ENCODE measurements at places on chromosomes 6 and 20.

GRCh38 chr6:23559587-23560343 is 566.2 kb upstream of the NRSN1 start:
- no peak for DNase-seq

GRCh38 chr6:149924206-149924932 is 1.4 kb upstream of the RAET1G start:
- no peak for DNase-seq

GRCh38 chr6:169824848-169825557 is 73.6 kb downstream of the ERMARD start:
- no peak for DNase-seq

- DNase-seq: no peak
These were observed 90.7 kb downstream of the CDC5L start for GRCh38 chr6:44478158-44478557.

DNA sequence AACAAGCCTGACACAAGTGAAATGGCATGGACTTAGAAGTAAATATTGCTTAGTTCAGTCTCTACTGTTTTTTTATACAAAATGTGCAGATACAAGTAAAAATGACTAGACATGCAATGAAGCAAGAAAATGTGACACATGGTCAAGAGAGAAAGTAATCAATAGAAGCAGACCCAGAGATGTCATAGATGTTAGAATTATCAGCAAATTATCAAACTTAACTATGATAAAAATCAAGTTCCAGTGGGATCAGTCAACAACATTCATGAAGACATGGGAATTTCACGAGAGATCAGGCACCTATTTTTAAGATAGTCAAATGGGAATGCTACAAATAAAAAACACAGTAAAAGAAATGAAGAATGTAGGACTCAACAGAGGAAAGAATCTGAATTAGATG is 267.0 kb downstream of the SLC35F1 start:
- no peak for DNase-seq

DNA sequence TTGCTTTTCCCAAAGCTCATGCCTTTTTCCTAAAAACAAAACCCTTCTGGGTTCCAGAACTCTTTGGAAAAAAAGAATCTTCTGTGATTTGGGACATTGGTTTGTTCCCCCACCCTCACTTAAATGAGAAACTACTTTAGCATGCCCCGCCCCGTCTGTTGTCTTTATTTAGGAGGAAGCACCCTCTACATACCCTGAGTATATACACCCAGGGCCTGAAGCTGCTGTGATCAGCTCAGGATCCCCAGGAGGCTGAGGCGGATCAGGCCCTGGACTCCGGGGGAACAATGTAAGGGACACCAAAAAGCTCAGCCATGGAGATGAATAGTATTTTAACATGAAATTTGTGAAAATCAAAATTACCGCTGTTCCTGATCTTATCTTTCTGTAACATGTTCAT is 1.4 kb downstream of the BCAS1 start:
- no peak for DNase-seq

GRCh38 chr20:55515832-55516231 is 489.5 kb downstream of the CBLN4 start:
- no peak for DNase-seq

- no peak for DNase-seq
These were observed 42.0 kb downstream of the MAPK14 start for GRCh38 chr6:36069573-36069972.

GRCh38 chr6:49550492-49551077 is at the start of gene C6orf141:
C6orf141 (plus strand) TSS chr6:49550668; CDS start chr6:49550793, 125 bp downstream.
- peak; percentile 11 for DNase-seq

- no peak for DNase-seq
These were observed 153.1 kb downstream of the GMPR start for GRCh38 chr6:16391451-16391912.

DNA sequence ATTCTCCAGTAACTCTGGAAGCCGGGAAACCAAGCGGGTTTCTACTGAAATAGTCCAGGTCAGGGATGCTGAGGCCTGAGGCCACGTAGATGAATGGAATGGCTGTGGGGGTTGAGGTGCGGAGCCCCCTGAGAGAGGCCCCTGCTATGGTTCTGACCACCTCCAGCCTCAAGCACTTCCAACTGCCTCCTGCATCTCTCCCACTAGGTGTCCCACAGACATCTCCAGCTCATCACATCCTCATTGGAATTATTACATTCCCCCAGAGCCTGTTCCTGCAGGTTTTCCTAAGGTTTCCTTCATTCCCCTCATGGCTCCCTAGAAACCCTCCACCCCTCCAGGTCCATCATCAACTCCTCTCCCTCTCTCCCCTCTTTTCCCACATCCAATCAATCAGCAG is 48.7 kb downstream of the UNC5CL start:
- DNase-seq: no peak

DNA sequence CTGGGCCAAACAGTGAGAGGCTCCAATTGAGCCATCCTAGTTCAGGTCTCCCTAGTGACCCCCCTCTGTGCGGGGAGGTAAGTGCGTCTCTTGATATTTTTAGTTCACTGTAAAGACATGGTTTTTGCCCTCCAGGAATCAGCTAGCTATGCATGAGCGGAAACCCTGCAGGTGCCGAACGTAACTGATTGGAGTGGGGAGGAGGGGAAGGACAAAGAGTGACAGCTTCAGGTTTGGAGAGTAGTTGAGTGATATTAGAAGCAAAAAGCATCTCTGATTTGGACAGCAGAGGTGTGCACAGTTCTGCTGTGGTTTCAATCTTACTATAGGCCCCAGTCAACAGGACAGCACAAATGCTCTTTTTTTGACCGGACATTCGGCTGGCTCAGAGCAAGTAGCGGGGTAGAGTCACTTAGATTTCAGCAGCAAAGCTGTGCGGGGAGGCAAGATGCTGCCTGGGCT is 31.8 kb downstream of the TBC1D7 start:
- no peak for DNase-seq

GRCh38 chr6:149284904-149285303 is 32.6 kb upstream of the TAB2 start:
- no peak for DNase-seq

GRCh38 chr6:30163090-30163917 is at the start of gene TRIM15:
TRIM15 (plus strand) TSS chr6:30163546; CDS start chr6:30163685, 139 bp downstream.
- no peak for DNase-seq

- DNase-seq: no peak
These were observed 198.3 kb downstream of the HTR1B start for GRCh38 chr6:77264970-77265369.

DNA sequence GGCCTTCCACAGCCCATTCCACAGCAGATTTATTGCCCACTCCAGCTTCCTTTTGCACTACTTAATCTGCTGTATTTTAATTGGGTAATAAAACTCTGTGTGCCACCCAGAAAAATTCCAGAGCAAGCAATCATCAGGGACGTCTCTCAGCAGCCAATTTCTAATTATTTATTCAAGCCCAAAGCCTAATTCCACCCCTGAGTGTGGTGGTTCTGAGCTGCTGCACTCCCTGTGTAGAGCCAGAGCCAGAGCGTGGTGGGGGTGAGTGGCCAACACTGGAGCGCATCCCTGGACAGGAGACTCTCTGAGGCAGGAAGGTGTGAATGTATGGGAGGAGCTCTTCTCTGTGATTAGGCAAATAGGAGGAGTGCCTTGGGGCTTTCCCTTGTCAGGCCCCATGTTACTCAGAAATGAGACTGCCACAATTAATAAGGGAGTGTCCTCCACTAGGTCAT is 66.1 kb downstream of the CD24 start:
- DNase-seq: no peak

DNA sequence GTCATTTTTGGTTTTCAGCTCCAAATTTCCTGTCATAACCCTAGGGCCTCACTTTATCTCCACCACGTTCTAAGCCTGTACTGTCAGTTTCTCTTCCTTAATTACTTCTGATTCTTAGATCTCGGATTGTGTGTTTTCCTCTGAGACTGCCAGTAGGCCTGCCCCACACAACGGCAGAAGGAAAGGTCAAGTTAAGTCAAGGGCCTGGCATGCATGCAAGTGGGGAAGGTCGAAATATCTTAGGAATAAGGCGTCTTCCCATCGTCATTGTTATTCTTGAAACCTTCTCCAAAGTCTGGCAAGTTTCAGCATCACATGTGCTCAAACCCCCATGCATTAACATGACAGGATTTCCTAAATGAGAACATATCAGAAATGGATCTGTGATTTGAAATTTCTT is 203.5 kb upstream of the TSHZ2 start:
- no peak for DNase-seq

DNA sequence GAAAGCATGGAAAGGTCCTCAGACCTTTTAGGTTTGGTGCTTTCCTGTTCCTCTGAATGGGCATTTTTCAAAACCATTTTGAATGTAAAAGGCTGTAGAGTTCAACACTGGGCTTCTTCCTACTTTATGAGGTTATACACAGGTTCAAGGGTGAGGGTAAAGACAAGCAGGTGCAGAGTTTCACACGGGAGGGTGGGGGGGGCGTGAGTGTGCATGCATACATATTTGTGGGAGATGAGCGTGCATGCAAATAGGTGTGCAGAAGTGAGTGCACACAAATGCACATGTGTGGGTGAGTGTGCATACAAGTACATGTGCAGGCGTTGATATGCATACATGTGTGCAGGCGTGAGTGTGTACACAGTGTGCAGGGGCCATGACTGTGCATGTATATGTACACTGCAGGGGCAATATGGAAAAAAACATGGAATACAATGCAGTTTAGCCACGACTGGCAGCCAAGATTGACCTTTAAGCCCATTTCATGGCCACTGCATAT is 183.1 kb downstream of the GMPR start:
- DNase-seq: no peak

DNA sequence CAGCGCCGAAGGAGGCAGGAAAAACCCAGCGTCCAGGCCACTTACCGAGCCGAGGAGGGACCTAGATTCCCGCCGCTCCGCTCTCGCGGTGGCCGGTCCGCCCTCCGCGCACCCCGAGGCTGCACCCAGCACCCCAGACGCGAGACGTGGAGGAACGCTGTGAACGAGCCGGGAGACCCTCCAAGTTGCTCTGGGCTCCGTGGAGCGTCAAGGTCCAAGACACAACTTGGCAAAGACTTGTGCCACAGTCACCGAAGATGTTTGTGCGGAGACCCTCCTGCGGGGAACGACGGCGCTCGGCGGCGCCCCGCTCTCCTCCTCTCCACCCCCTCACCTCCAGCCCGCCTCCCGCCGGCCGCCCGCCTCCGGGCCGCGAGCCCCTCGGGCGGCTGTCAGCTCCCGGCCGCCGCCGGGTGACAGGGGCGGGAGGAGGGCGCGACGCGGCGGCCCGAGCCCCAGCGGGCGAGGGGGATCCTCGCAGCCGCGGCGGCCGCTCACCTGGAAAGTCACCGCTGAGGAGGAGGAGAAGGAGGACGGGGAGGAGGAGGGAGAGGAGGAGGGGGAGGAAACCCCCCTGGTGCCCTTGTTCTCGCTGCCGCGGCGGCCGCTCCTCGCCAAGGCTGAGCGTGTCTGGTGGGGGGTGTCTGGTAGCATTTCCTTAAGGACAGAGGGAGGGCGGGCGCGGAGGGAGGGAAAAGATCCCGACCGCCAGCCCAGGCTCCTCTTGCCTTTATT is 637 bp upstream of the HIVEP2 start:
- no peak for DNase-seq

GRCh38 chr6:153405931-153406330 is 274.8 kb upstream of the RGS17 start:
- no peak for DNase-seq

DNA sequence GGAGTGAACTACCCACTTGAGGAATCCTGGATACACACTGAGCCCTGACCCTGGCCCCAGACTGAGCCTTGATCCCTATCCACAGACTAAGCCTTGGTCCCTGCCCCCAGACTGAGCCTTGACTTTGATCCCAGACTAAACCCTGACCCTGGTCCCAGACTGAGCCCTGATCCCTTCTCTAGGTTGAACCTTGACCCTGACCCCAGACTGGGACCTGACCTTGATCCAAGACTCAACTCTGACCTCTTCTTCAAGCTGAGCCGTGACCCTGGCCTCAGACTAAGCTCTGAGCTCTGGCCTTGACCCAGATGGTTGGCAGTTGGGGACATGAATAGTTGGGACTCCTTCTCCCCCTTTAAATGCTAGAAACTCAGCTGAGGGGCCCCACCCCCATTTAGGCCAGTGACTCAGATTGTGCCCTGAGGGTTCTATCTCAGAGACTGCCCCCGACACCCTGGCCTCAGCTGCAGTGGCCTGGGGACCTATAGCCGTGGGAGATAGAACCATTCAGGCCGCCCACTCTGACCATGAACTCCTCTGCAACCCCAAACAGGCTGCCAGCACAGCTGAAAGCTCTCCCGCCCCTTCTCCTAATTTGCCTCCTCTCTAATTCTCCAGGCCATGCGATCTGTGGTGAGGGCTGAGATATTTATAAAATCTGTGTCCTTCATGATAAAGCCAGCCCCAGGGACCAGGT is 84.7 kb downstream of the DLGAP4 start:
- DNase-seq: no peak

DNA sequence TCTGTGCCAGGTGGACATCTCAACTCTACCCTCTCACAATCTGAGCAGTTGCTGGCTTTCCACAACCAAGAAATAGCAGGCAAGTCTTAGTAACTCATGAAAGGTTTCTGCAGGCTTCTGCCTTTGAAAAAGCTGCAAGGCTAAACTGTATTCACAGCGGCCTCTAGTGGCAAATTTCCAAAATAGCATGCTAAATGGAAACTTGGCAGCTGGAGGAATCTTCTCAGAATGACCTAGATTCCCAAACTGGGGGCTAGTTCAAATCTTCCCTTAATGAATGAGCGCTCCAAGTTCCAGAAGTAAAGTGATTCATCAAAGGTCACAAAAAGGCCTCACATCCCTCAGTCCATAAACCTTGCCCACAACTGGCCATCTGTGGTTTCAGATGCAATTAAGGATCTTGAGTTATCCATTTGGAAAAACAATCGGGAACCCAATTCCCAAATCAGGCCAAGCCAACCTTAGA is 11.9 kb upstream of the CPNE5 start:
- no peak for DNase-seq

- DNase-seq: no peak
These were observed 526.7 kb downstream of the EPHA7 start for GRCh38 chr6:92892626-92893170.

DNA sequence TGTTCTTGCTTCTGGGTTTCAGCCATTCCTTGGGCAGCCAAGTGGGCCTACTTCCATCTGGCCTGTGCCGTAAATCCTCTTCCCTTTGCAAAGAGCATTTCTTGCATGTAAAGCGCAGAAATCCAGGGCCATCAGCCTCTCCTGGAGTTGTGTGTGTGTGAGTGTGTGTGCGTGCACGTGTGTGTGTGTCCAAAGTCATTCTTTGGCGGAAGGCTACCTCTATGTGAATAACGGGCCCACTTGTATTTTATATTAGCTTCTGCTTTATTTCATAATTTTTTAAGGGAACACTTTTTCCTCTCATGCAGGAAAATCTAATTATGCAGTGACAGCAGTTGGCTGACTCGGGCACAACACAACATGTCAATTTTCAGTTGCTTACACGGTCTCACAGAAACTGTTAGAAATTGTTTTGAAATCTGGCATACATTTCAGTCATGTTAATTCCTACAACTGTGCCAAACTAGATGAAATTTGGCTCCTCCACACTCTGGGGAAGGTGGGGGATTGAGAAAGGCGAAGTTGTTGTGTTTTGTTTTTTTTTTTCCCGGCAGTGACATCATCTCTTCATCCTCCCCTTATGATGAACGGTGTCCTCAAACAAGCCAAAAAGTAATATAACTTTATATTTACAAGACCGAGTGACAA is 223.7 kb upstream of the TSHZ2 start:
- DNase-seq: no peak
